NCI-H510A (cell line): ENCODE measurements at places on chromosomes 3 and 15.

- no peak for DNase-seq
Measured at GRCh38 chr15:69025320-69025719, 10.8 kb downstream of the NOX5 start.

DNA sequence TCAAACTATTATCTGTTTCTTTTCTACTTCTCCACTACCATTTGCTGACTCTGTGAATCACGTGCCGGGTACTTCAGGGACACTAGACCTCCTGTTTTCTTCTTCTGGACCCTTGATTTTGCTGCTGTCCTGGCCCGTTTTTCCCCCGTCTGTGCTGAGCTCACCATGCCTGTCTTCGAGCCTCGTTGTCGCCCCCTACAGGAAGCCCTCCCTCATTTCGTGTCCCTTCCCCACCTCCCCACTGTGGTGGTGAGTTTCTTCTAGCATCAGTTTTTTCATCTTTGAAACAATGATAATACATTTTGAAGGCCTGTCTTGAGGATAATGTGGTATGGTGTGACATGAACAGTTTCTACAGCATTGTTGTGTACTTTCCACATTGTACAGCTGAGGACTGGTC is 12.8 kb downstream of the GABRG3 start:
- DNase-seq: no peak

GRCh38 chr3:113751141-113751540 is 4.3 kb downstream of the ATP6V1A start:
- DNase-seq: no peak

GRCh38 chr15:92652576-92652966 is 3.0 kb downstream of the FAM174B start:
- no peak for DNase-seq

GRCh38 chr3:134143828-134144401 is 106.7 kb downstream of the RYK start:
- DNase-seq: peak; percentile 25

DNA sequence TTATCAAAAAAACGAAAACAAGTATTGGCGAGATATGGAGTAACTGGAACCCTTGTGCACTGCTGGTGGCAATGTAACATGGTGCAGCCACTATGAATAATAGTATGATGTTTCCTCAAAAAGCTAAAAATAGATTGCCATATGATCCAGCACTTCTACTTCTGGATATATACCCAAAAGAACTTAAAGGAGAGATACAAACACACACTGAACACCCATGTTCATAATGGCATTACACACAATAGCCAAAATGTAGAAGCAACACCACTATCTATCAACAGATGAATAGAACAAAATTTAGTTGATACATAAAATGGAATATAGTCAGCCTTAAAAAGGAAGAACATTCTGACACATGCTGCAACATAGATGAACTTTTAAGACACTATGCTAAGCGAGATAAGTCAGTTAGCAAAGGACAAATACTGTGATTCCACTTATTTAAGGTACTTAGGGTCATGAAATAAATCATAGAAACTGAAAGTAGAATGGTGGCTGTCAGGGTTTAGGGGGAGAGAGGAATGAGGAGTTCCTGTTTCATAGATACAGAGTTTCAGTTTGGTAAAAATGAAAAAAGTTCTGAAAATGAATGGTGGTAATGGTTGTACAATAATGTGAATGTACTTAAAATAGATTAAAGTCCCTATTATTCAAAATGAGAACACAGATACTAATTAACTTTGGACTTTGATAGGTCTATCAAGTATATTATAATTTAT is 59.4 kb upstream of the IMPG2 start:
- DNase-seq: no peak
